ENCODE measurements at places on chromosomes 16 and 17.

DNA sequence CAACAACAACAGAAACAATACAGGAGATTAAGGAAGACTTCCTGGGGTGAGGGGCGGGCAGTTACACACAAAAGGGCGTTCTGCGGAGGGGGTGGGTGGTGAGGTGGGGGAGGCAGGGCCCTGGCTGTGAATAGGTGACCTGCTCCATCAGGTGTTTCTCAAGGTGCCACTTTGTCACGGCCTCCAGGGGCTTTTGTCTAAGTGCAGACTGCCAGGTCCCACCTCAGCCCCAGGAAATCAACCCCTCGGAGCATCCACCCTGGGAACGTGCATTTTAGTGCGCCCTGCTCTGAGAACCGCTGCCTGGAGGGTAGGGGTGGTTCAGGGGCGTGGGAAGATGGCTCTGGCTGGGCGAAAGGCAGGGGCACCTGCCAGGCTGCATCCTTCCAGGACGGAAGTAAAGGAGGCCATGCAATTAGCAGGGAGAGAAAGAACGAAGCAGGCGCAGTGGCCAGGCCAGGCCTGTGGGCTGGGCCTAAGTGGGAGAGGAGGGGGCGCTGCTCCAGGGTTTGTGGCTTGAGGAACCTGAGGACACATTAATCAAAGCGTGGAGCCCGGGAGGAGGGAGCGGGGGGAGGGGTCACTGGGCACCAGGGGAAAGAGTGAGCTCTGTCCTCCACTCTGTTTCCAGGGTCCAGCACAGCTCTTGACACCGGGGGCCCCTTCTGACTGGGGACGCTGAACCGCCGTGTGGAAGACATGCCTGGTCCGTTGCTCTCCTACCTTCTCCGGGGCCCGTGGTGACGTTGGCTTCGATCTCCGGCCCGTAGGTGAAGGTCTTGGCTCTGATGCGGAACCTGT lies 49.4 kb upstream of the CDC42EP4 start:
- ATAC-seq, result no peak

DNA sequence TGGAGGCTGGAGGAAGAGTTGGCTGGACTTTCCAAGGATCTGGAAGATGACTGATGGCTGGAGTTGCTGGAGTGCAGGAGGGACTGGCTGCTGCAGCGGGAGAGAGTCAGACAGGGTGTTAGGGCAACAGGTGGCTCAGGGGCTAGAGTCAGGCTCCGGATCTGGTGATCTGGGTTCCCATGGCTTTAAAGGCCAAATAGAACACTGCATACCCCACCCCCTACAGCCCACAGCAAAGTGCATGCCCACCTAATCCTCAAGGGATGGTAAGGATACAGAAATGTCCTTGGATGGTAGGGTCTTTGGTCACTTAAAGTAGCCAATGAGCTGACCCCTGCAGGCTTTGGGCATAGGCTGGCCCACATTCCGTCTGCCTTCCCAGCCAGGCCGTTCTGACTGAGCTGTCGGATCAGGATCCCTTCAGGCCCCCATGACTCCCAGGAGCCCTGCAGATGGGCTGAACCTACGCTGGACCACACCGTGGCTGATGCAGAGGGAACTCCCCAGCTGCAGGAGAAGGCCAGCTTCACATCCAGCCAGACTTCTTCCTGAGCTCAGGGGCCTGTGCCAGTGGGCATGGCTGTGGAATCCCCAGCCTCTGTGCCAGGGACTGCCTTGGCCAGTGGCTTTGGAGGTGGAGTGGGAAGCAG lies 13.9 kb downstream of the TNS4 start:
- ATAC-seq, result no peak

DNA sequence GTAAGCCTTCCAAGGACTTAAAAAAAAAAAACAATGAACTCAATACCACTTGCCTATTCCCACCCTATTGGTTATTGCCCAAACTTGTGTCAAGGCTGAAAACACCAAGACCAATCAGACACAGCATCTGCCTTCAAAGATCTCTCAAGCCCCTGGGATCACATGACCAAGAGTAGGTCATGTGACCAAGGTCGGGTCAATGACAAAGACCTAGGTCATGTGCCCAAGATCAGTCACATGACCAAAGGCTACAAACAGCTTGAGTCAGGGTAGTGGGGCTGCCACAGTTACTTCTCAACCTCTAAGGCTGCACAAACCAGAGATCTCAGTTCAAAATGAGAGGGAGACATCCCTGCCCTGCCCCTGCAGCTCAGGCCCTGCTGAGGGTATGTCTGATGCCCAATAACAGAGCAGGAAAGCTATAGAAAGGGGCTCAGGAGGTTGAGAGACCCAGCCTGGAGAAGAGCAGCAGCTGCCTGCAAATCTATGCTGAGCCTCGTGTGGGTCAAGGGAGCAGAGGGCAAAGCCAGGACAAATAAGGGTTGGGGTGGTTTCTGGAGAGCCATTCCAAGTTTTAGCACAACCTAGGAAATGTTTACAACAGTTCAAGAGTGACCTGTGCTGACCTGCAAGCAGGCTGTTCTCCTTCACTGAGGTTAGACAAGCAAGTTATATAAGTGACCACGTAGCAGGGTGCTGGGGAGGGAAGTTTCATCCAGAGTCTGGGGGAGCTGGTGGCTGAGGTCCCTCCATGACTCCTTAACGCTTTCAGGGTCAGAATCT lies 48.8 kb downstream of the PIMREG start:
- no peak for ATAC-seq

DNA sequence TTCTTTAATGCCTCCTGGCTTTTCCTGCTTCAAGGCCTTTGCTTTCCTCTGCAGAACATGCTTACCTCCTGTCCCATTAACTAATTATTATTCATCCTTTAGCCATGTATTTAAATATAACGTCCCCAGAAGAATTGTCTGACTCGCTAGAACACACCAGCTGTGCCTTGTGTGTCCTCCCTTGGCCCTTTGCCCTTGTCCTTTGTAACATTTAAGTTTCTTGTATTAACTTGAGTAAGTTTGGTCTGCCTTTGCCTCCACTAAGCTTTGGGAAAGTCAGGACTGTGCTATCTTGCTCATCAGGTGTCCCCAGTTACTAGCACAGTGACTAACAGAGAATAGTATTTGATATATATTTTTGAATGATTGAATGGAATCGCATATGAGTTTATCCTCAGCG lies 29.6 kb upstream of the ABCA9 start:
- no peak for ATAC-seq

DNA sequence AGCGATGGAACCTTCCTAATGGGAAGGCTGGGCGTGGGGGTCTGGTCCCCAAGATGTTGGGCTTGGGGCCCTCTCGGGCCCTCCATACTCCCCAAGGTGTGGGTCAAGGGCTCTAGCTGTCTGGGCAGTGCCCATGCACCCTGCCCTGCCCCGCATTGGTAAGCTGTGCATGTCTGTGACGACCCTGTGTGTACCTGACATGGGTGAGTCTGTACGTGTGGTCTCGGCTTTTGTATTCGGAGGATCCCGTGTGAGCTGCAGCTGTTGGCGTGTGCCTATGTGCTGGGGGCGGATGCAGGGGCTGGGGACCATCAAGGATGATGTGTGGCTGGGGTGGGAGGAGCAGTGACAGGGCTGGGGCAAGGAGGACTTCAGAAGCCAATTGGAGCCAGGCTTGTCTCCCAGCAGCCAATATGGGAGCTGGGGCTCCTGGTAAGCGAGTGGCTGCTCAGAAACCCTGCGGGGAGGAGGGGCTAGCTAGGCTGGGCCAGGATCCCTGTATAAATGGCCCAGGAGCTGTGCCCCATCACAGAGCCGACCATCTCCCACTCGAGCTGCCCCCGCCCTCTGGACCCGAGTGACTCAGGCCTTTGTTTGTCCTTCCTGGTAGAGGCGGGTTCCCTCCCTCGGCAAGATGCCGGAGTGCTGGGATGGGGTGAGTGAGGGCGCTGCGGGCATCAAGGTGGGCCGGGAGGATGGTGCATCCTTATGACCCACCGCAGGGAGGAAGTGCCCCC lies at the start of gene NDRG4:
Gene NDRG4 (plus strand): TSS at position 529 of the 737 bp plus-strand sequence. CDS start 106 bp downstream, at position 635.
- ATAC-seq, result peak; percentile 24

DNA sequence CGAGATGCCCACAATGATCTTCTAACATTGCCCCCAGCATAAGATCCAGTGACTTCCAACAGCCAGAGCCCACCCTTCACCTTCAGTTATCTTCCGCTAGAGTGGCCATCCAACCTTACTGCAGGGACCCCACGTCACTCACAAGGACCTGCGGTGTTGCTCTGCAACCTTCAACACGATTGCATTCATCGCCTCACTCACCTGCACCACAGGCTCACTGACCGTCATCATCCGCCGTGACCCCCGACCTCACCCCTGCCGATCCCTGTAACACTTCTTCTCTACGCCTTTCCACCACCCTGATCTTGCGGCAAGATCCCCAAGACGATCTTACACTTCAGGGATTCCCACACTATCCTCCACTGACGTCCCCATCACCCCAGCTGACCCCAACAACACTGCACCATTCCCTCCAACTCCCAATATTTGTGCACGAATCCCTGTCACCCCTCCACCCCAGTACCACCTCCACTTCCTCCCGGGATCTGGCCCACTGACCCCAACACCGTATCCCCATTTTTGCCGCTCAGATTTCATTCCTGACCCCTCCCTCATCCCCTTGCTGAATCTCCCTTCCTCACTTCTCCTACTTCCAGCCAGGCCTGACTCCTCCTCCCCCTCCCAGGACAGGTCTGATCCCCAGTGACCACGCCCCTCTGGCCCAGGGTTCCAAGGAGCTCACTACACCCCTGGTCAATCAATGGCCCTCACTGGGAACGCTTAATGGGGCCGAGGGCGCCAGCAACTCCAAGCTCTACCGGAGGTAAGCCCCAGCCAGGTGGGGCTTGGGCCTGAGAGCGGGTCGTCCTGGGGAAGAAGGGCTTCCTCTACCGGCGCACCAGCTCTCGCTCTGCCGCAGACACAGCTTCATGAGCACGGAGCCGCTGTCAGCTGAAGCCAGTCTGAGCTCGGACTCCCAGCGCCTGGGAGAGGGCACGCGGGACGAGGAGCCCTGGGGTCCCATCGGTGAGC lies 7.6 kb downstream of the RUNDC3A start:
- no peak for ATAC-seq

DNA sequence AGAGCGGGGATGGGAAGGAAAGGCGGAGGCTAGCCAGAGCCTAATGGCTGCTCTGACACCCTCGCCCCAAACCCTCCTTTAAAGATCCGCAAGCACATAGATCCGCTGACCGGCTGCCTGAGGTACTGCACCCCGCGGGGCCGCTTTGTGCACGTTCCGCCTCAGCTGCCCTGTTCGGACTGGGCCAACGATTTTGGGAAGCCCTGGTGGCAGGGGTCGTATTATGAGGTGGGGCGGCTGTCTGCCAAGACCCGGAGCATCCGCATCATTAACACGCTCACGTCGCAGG lies 663 bp downstream of the CYB5D1 start:
- no peak for ATAC-seq

GRCh38 chr17:56521414-56522141 lies 71.9 kb upstream of the NOG start:
- no peak for ATAC-seq

DNA sequence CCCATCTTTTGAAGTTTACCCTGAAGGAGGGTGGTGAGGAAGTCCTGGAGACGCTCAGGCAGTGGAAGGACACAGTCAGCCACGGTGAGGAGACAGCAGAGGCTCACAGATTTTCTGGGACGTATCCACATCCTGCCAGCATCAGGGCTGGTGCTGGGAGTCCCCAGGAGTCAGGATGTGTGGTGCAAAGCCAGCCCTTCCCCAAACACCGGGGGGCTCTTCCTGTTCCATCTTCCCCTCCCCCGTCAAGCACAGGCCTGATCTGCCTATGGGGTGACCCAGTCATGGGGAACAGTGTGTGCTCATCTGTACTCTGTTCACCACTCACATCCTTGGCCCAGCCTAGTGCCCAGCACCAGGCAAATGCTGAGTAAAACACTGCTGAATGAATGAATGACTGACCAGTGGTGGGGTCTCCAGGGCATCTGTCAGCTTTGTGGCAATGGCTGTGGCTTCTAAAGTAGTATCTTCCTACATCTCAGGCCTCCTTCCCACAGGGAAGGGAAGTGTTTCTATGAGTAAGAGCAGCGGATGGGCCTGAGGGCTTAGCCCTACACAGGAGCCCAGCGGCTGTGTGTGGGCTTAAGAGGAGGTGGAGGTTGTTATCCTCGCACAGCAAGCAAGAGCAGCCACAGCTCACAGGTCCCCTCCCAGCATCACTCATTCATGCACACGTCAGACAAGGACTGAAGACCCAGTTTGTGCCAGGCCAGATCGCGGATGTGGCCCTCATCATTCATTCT lies 23.3 kb downstream of the NOS2 start:
- ATAC-seq, result no peak

- no peak for ATAC-seq
Measured at GRCh38 chr17:78599419-78599818, 22.2 kb upstream of the DNAH17 start.

DNA sequence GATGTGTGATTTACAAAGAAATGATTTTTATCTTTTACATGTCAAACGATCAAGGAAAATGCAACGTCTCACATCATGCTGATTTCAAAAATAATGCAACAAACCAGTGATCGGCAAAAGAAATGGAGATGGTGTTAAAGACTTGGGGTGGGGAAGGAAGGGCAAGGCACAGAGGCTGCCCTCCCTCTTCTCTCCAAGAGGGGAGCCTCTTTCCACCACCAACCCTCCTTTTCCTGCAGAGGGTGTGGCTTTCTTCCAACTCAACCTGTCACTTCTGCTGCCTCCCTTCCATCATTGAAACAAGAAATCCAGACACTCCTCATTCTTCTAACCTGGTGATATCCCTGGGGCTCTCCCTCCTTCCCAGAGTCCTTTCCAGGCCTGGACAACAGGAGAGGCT lies 320.8 kb downstream of the SLC39A11 start:
- no peak for ATAC-seq

DNA sequence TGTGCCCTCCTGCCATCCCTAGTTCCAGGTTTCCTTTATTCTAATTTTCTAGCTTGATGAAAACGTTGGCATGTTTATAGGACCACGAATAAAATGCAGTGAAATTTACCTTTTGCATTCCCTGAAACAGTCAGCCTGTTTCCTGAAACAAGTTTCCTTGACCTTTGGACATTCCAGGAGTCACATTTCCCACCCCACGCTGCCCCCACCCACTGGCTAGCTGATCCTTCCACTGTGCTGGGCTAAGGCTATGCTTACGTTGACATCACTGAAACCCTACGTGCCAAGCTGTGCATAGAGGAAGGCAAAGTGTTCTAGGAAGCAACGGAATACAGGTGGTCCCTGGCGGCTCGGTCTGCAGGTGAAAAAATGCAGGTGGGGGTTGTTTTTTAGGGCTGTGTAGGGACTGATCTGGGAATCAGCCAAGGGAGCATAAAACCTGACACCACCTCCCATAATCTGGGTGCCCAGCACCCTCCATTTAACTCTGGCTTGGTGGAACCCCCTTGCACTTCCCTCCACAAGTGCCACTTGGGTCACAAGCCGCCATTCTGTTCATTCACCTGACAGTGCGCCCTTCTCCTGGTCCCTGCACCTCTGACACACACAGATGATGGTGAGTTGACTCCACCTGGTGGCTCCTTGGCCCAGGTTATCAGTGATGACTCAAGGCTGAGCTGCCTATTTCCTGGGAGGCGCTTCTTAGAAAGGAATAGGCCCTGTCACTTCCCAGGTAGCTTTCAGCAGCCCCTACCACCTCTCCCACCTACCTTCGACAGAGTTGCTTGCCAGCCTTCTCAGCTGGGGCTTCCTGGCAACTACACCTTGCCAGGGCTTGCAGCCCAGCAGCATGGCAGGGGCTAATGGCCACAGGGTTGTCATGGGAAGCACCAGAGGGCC lies 83.7 kb downstream of the N4BP1 start:
- peak; percentile 68 for ATAC-seq

Data from activated CD4-positive, CD25-positive, alpha-beta regulatory T cell treated with anti-CD3 and anti-CD28 coated beads, Interleukin-2, amount 50 U/mL, for 24 hours (primary cell).